Motor neuron (in vitro differentiated cells): ENCODE measurements at places on chromosomes 5 and 9. TPM values are rescaled to one million over a fixed set of nuclear protein-coding genes. Genes with fewer than 3 reads are reported as not detected.

The GPX8 gene
- total RNA-seq, result 11.9 and 12.5 TPM in 2 replicates

The CCDC192 gene
- 0.96 and 1.5 TPM in 2 replicates for total RNA-seq

The POMT1 gene
- total RNA-seq, result 29.1 and 32.1 TPM in 2 replicates

The PBX3 gene
- 152 and 161 TPM in 2 replicates for total RNA-seq

The DOK3 gene
- total RNA-seq, result 3.9 and 4.1 TPM in 2 replicates

The EFNA5 gene
- 7.7 and 8.5 TPM in 2 replicates for total RNA-seq

The PALM2AKAP2 gene
- total RNA-seq, result 0.34 and 1.3 TPM in 2 replicates

The BTNL3 gene
- total RNA-seq, result 0.19 TPM in 1 of 2 replicates, not detected in the other

The RNF183 gene
- 0.16 and 0.50 TPM in 2 replicates for total RNA-seq

The CCDC171 gene
- total RNA-seq, result 5.1 and 11.9 TPM in 2 replicates

The PCDHB6 gene
- total RNA-seq, result 0.33 and 0.56 TPM in 2 replicates

The FBP1 gene
- 0.33 and 0.36 TPM in 2 replicates for total RNA-seq

The SHOC1 gene
- 0.62 and 0.81 TPM in 2 replicates for total RNA-seq

The GBGT1 gene
- total RNA-seq, result 0.14 and 0.47 TPM in 2 replicates

The FBN2 gene
- 129 and 204 TPM in 2 replicates for total RNA-seq

The PCDH12 gene
- 1.2 and 1.6 TPM in 2 replicates for total RNA-seq

The TOR4A gene
- 6.2 and 7.2 TPM in 2 replicates for total RNA-seq

The PLAC8L1 gene
- 0.36 and 0.75 TPM in 2 replicates for total RNA-seq

The FOXD4L3 gene
- total RNA-seq, result 0.14 TPM in 1 of 2 replicates, not detected in the other

The GPR151 gene
- 0.14 and 0.54 TPM in 2 replicates for total RNA-seq

The NR4A3 gene
- 1.1 TPM in 2 replicates for total RNA-seq

The ABITRAM gene
- 23.0 and 25.5 TPM in 2 replicates for total RNA-seq

The SHISAL2B gene
- total RNA-seq, result 0.47 and 1.2 TPM in 2 replicates

The LCN10 gene
- total RNA-seq, result 0.05 and 0.31 TPM in 2 replicates

The IQGAP2 gene
- 6.3 and 8.3 TPM in 2 replicates for total RNA-seq
